ENCODE measurements at places on chromosomes 4 and X. TPM values are rescaled to one million over a fixed set of nuclear protein-coding genes. Genes with fewer than 3 reads are reported as not detected.

CACNA1F gene
- total RNA-seq: 1.0 TPM

LPAR4 gene
- total RNA-seq: 0.24 TPM

SOWAHB gene
- total RNA-seq: 20.8 TPM

ASB5 gene
- not detected for total RNA-seq

TEX13B gene
- not detected for total RNA-seq

BMP15 gene
- not detected for total RNA-seq

AREG gene
- 21.7 TPM for total RNA-seq

GUCY1B1 gene
- 5.8 TPM for total RNA-seq

CLGN gene
- total RNA-seq: 0.25 TPM

RTL3 gene
- not detected for total RNA-seq

GABRA4 gene
- 0.08 TPM for total RNA-seq

MGAT4D gene
- not detected for total RNA-seq

FAM47A gene
- not detected for total RNA-seq

PGRMC2 gene
- 76.3 TPM for total RNA-seq

SPARCL1 gene
- 18.4 TPM for total RNA-seq

ADRA2C gene
- total RNA-seq: 0.69 TPM

DNA sequence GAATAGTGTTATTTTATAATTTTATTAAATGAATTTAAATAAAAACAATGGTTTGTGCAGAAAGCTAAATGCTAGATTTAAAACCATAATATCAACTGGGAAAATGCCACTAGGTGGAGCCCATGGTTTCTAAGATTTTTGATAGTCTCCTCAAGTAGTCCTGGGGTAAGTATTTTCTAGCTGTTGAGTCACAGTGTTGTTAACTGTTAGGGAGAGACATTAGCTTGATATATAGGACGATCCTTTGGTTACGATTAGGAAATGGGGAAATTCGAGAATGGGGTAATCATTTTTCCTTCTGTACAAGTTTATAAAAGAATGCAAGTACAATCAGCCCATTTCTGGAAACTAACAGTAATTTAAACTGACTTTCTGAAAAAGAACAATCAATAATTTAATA is 378.4 kb downstream of the ANKRD50 start:
- H3K27ac ChIP-seq: no peak overlapping the region
- H3K36me3 ChIP-seq: no peaks in the 10 kb centered on the region
- DNase-seq: peak; percentile 28
- H3K4me1 ChIP-seq: no peaks in the 10 kb centered on the region

DNA sequence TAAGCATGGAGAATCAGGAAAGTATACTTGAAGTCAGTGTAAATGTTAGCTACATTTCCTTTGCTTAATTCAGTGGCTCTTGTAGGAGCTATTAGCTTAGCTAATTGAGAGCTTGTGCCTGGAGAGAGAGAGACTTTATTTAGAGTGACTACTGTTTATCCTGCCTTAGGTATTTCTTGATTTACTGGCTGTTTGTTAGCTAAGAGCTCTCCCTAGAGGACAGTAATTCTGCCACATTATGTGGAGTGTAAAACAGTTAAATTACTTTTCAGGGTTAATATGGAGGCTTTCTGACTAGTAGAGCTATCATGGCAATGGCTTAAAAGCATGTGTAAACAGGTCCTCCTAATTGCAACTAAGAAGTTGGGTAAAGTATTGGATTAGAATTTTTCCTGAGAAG is 306.5 kb upstream of the TECRL start:
- no peaks in the 10 kb centered on the region for H3K27me3 ChIP-seq
- DNase-seq: no peak
- H3K36me3 ChIP-seq: no peaks in the 10 kb centered on the region
- H3K4me1 ChIP-seq: no peaks in the 10 kb centered on the region
- no peak overlapping the region for H3K4me3 ChIP-seq
- no peak overlapping the region for H3K27ac ChIP-seq

DNA sequence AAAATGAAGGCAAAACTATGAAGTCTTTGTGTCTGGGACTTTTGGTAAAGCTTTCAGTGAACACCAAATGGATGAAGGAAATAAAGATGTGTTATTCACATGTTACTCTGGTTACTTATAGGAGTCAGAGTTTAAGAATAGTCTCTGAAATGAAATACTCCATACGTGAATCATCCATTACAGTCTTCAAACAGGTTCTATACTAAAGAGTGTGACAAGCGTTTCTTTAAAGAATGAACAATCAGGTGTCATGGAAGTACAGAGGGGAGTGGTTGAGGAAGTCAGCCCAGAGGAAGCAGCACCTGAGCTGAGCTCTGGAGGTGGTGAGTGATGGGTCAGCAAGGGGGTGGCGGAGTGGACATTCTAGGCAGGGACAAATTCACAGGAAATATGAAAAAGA is 41.8 kb upstream of the SORBS2 start:
- H3K27me3 ChIP-seq: no peaks in the 10 kb centered on the region
- no peak overlapping the region for H3K27ac ChIP-seq
- no peaks in the 10 kb centered on the region for H3K4me1 ChIP-seq
- DNase-seq: no peak

- H3K4me1 ChIP-seq: no peaks in the 10 kb centered on the region
- H3K27me3 ChIP-seq: no peaks in the 10 kb centered on the region
- no peak overlapping the region for H3K4me3 ChIP-seq
Observed at GRCh38 chr4:41542526-41543275, 4.7 kb downstream of the LIMCH1 start.

DNA sequence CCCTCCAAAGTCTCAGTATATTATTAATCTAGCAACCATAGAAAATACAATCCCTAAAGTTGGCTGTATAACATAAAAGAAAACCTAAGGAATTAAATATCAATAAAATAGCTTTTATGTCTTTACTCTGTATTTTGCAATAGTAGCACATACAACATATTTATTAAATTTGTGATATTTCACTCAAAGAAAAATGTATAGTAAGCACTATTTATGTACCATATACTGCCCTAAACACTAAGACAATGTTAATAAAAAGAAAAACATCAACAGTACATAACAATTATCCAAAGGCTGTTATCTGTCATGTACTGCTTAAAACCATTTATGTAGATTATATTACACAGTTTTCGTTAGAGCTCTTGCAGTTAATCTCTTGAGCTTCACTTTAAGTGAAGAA is 834.5 kb upstream of the INTU start:
- H3K27me3 ChIP-seq: no peaks in the 10 kb centered on the region
- H3K36me3 ChIP-seq: no peaks in the 10 kb centered on the region
- DNase-seq: no peak

- no peak overlapping the region for H3K27ac ChIP-seq
- no peaks in the 10 kb centered on the region for H3K4me1 ChIP-seq
- DNase-seq: no peak
- H3K27me3 ChIP-seq: no peaks in the 10 kb centered on the region
- H3K36me3 ChIP-seq: no peaks in the 10 kb centered on the region
- H3K4me3 ChIP-seq: no peak overlapping the region
Observed at GRCh38 chrX:108399418-108400165, 38.6 kb downstream of the COL4A6 start.

- H3K27me3 ChIP-seq: no peaks in the 10 kb centered on the region
- H3K27ac ChIP-seq: peak overlapping the region; percentile 98
- no peaks in the 10 kb centered on the region for H3K36me3 ChIP-seq
- DNase-seq: peak; percentile 88
- peak overlapping the region; percentile 85 for H3K4me3 ChIP-seq
- peaks cover under 1% of the 10 kb centered on the region for H3K4me1 ChIP-seq
Observed at GRCh38 chr4:15004739-15005301, 2.5 kb downstream of the CPEB2 start.

GRCh38 chr4:76023389-76023788 is at the start of gene CXCL10:
Gene CXCL10, minus strand, starts transcription at chr4:76023497. Its CDS starts 66 bp downstream, at chr4:76023431.
- no peaks in the 10 kb centered on the region for H3K4me1 ChIP-seq
- DNase-seq: no peak
- H3K27ac ChIP-seq: no peak within 1 kb of the TSS
- H3K36me3 ChIP-seq: no peaks in the 10 kb centered on the region

GRCh38 chr4:38682336-38682735 is 18.3 kb downstream of the KLF3 start:
- DNase-seq: no peak
- H3K36me3 ChIP-seq: no peaks in the 10 kb centered on the region
- peaks cover 10% of the 10 kb centered on the region for H3K4me1 ChIP-seq
- no peaks in the 10 kb centered on the region for H3K27me3 ChIP-seq

- peak overlapping the region; percentile 49 for H3K4me3 ChIP-seq
- peak overlapping the region; percentile 74 for H3K27ac ChIP-seq
- H3K4me1 ChIP-seq: no peaks in the 10 kb centered on the region
- H3K36me3 ChIP-seq: no peaks in the 10 kb centered on the region
- no peaks in the 10 kb centered on the region for H3K27me3 ChIP-seq
Observed at GRCh38 chrX:132023896-132024386, 839 bp downstream of the STK26 start.

- DNase-seq: no peak
- no peaks in the 10 kb centered on the region for H3K27me3 ChIP-seq
- peaks cover 3% of the 10 kb centered on the region for H3K4me1 ChIP-seq
- no peaks in the 10 kb centered on the region for H3K36me3 ChIP-seq
Observed at GRCh38 chr4:145880355-145880960, 58.2 kb downstream of the ZNF827 start.

- no peaks in the 10 kb centered on the region for H3K4me1 ChIP-seq
- no peak for DNase-seq
- H3K4me3 ChIP-seq: no peak overlapping the region
- H3K27me3 ChIP-seq: no peaks in the 10 kb centered on the region
Observed at GRCh38 chrX:84358271-84358670, 144.0 kb downstream of the HDX start.

GRCh38 chr4:179597301-179597700 is 2155.1 kb upstream of the AGA start:
- no peaks in the 10 kb centered on the region for H3K4me1 ChIP-seq
- H3K36me3 ChIP-seq: no peaks in the 10 kb centered on the region
- H3K27me3 ChIP-seq: no peaks in the 10 kb centered on the region
- no peak for DNase-seq
- no peak overlapping the region for H3K27ac ChIP-seq

DNA sequence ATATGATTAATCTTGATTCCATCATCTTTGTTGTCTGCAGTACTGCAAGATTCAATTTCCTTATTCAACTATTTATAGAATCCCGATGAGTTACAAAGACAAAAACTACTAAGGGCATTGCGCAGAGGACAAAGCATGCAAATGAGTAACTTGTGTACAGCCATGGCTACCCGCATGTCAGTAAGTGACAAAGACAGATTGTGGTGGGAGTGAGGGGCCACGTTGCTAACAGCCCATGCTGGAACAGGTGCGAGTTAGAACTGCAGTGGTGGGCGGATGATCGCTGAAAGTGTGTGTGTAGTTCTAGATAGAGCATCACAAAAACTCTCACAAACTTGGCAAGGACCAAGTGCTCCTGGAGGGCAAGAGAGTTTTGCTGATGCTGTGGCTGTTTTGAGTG is 49.5 kb downstream of the ACOX3 start:
- no peak for DNase-seq
- H3K4me3 ChIP-seq: no peak overlapping the region
- no peaks in the 10 kb centered on the region for H3K27me3 ChIP-seq
- no peaks in the 10 kb centered on the region for H3K36me3 ChIP-seq
- H3K4me1 ChIP-seq: no peaks in the 10 kb centered on the region

- H3K4me1 ChIP-seq: no peaks in the 10 kb centered on the region
- peak; percentile 34 for DNase-seq
- H3K4me3 ChIP-seq: no peak overlapping the region
Observed at GRCh38 chrX:57155171-57155570, 18.0 kb upstream of the SPIN2A start.

DNA sequence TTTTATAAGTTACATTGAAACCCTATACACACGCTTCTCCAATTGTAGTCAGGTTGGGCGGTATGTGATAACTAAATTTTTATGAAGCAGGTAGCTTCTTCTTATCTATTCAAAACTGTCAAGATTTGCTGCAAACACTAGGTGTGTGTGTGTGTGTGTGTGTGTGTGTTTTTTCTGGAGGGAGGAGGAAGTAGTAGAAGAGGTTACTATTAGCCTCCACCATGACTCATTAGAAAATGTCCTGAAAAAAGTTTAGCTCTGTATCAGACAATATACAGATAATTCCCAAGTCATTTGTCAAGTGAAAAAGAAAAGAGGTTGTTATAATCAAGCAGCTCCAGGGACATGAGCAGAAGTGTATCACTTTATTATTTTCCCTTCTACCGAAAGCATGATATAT is 33.9 kb downstream of the PCDH7 start:
- H3K4me1 ChIP-seq: no peaks in the 10 kb centered on the region
- DNase-seq: no peak
- H3K27ac ChIP-seq: no peak overlapping the region
- no peak overlapping the region for H3K4me3 ChIP-seq
- H3K27me3 ChIP-seq: no peaks in the 10 kb centered on the region

- no peak overlapping the region for H3K4me3 ChIP-seq
- no peak for DNase-seq
- H3K36me3 ChIP-seq: no peaks in the 10 kb centered on the region
- no peaks in the 10 kb centered on the region for H3K4me1 ChIP-seq
- H3K27ac ChIP-seq: no peak overlapping the region
Observed at GRCh38 chr4:145132511-145133098, 34.5 kb downstream of the ABCE1 start.

DNA sequence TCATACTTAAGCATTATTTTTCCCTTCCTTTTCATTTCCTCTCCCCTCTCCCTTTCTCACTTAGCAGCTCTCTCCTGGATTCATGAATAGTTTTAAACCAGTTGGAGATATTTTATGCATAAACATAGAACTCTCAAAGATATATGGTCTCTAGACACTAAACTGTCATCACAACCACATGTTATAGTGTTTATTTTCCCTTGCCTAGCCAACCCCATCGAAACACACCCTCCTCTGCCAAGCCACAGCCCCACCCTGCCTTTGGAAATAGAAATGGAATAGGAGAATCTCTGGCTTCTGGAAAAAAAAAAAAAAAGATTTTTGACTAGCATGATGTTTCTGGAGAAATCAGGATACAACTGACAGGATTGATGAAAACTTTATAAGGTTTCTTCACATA is 64.8 kb upstream of the RBPJ start:
- no peaks in the 10 kb centered on the region for H3K4me1 ChIP-seq
- no peaks in the 10 kb centered on the region for H3K27me3 ChIP-seq
- no peak overlapping the region for H3K27ac ChIP-seq

DNA sequence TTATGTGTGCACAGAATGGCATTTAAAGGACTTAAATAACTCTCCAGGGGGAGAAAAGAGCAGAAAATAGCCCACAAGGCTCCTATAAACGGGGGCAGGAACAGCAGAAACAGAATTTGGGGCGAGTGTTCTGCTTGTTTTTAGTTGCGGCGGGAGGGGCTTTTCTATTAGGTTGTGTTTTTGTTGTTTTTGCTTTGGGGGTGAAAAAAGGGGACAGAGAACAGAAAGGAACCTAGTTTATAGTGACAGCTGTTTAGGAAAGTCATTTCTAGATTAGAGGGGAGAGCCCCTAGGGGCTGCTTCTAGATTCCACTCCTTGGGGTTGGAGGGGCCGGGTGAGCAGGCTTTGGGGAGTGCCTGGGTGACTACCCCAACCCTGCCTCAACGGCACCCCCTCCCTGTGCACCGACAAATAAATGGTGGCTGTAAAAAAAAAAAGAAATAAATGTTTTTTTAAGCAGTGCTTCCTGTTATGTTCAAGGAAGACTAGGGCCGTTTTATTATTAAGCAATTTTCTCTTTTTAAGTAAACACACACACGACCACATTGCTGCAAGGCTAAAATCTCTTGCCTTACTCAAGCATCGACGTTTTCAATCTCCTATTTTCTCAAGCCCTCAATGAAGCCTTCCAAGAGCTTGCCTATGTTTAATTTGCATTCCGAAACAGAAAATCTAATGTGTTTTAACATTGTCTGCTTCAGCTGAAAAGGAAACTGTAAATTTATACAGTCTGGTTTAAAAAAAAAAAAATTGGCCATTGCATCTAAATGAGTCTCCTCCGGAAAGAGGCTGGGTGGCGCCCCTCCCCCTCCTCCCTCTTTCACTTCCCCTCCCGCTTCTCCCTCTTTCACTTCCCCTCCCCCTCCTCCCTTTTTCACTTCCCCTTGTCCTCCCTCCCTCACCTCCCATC is 123.3 kb upstream of the TBL1X start:
- H3K27me3 ChIP-seq: no peaks in the 10 kb centered on the region
- no peak overlapping the region for H3K4me3 ChIP-seq
- DNase-seq: peak; percentile 72

Data from colonic mucosa (tissue), 4 donors.